Upper lobe of right lung (tissue), 1 donor: ENCODE measurements at places on chromosomes 7 and 10. TPM values are rescaled to one million over a fixed set of nuclear protein-coding genes. Genes with fewer than 3 reads are reported as not detected.

DNA sequence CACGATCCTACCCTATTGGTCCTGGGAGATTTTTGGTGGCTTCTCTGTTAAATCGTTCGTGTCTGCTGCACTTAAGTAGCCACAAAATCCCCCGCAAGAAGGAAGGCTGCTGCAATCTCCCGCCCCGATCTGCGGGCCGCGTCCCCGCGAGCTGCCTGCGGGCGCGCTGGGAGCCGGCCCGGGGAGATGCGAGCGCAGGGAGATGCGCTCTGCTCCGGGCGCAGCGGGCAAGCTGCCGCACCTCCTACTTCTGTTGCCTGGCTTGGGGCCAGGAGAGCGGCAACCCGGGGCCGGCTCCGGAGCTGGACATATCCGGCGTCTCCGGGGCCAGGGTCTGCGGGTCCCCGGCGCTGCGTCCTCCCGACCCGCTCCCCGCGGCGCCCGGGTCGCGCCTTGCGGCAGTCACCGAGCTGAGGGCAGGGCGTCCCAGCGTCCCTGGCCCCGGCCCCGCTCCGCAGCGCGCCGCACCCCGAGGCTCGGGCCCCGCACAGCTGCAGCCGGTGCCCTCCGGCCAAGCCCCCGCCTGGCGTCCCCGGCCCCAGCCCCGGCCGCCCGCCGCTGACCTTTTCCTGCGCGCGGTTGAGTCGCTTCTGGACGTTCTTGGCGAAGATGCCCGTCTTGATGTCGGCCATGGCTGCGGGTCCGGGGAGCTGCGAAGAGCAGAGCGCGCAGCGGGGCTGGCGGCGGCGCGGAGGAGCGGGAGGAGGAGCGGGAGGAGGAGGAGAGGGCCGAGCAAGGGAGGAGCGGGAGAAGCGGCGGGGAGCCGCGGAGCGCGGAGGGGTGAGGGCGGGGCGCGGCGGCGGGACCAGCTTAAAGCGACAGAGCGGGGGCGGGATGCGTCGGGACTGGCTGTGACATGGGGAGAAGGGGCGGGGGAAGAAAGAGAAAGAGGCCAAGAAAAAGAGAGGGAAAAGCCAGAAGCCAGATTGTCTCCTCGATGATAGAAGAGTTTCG lies at the start of gene AMPH:
Gene AMPH, minus strand, starts transcription at position 654 of the 954 bp plus-strand sequence. Its CDS starts 22 bp downstream, at position 632.
- DNase-seq = no peak
- H3K36me3 ChIP-seq = no peaks in the 10 kb centered on the region
- H3K27me3 ChIP-seq = peaks cover 43% of the 10 kb centered on the region
- no peak within 1 kb of the TSS for H3K27ac ChIP-seq

- no peak overlapping the region for H3K27ac ChIP-seq
- no peaks in the 10 kb centered on the region for H3K27me3 ChIP-seq
- H3K4me3 ChIP-seq = no peak overlapping the region
- no peaks in the 10 kb centered on the region for H3K4me1 ChIP-seq
- H3K36me3 ChIP-seq = no peaks in the 10 kb centered on the region
- DNase-seq = no peak
Observed at GRCh38 chr10:89129911-89130310, 77.2 kb downstream of the CH25H start.

DNA sequence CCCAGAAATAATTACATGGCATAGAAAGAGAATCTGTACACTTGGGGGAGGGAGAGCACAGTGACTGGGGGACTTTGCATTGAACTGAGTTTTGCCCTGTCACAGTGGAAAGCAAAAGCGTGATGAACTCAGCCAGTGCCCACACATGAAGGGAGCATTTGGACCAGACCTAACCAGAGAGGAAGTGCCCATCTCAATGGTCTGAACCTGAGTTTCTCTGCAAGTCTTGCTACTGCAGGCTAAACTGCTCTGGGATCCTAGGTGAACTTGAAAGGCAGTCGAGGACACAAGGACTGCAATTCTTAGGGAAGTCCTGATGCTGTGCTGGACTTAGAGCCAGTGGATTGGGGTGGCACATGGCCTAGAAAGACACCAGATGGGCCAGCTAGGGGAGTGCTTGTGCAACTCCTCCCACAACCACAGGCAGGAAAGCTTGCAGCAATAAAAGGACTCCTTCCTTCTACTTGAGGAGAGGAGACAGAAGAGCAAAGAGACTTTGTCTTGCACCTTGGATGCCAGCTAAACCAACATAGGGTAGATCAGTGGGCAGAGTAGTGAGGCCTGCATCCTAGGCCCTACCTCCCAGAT lies 259.0 kb downstream of the GRM8 start:
- no peaks in the 10 kb centered on the region for H3K4me1 ChIP-seq
- no peak overlapping the region for H3K27ac ChIP-seq
- no peak overlapping the region for H3K4me3 ChIP-seq
- H3K36me3 ChIP-seq = no peaks in the 10 kb centered on the region

BTBD16 gene
- 0.35 TPM for total RNA-seq

- no peaks in the 10 kb centered on the region for H3K27me3 ChIP-seq
- no peaks in the 10 kb centered on the region for H3K4me1 ChIP-seq
- H3K36me3 ChIP-seq = no peaks in the 10 kb centered on the region
- no peak overlapping the region for H3K27ac ChIP-seq
- DNase-seq = no peak
Observed at GRCh38 chr7:39527296-39527695, 38.9 kb upstream of the YAE1 start.

DNA sequence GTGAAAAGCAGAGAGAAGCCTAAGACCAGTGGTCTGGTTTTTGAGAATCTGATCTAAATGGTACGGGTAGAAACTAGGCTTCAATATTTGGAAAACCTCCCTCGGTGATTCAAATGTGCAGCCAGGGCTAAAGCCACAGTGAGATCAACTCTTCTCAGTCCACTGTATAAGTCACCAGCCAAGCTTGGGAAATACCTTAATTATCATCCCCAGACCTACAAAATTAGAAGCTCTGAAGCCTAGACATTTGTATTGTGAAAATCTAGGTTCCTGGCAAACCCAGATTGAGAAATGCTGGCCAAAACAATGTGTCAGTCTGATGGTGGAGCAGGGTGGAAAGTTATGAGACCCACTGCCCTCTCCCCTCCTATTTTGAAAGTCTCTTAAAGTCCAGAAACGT lies 131.7 kb downstream of the DGKI start:
- no peaks in the 10 kb centered on the region for H3K27me3 ChIP-seq
- no peak for DNase-seq
- H3K27ac ChIP-seq = no peak overlapping the region

DNA sequence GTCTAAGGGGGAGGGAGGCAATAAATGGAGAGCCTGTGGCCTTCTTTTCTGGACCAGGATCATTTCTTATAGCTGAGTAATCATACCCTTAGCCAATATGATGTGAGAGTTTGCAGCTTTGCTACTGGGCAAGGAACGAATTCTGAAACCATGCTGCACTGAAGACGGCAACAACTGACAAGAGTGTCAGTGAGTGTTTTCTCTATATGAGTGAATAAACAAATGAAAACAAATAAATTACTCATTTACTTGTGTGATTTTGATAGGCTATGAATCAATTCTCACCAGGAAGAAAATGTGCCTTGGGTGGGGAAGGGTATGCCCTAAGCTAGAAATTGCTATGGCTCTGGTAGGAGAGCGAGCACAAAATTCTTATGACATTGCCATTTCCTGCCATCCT lies 79.4 kb upstream of the LRRN3 start:
- no peaks in the 10 kb centered on the region for H3K36me3 ChIP-seq
- H3K4me3 ChIP-seq = no peak overlapping the region
- H3K27me3 ChIP-seq = no peaks in the 10 kb centered on the region
- H3K27ac ChIP-seq = no peak overlapping the region
- no peak for DNase-seq
- no peaks in the 10 kb centered on the region for H3K4me1 ChIP-seq

STAM gene
- total RNA-seq = 35.4 TPM

DNA sequence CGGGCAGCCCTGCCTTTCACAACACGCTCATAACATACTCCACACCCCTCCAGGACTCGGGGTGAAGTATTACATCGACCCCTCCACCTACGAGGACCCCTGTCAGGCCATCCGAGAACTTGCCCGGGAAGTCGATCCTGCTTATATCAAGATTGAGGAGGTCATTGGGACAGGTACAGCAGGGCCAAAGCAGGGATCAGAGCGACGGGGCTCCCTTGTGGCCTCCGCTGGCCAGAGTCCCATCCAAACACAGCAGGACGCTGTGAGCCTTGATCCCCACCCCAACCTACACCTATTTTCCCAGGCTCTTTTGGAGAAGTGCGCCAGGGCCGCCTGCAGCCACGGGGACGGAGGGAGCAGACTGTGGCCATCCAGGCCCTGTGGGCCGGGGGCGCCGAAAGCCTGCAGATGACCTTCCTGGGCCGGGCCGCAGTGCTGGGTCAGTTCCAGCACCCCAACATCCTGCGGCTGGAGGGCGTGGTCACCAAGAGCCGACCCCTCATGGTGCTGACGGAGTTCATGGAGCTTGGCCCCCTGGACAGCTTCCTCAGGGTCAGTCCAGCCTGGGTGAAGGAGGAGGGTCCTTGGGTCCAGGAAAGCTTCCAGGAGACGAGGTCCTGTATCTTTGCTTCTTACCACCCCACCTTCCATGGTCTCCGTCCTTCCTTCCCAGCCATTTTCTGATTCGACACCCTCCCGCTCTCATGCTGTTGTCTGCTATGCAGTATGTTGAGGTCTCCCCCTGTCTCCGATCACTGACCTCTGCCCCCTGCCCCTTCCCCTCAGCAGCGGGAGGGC lies 13.5 kb downstream of the EPHB6 start:
- H3K27me3 ChIP-seq = no peaks in the 10 kb centered on the region
- H3K4me3 ChIP-seq = no peak overlapping the region
- H3K4me1 ChIP-seq = no peaks in the 10 kb centered on the region
- H3K36me3 ChIP-seq = no peaks in the 10 kb centered on the region

DNA sequence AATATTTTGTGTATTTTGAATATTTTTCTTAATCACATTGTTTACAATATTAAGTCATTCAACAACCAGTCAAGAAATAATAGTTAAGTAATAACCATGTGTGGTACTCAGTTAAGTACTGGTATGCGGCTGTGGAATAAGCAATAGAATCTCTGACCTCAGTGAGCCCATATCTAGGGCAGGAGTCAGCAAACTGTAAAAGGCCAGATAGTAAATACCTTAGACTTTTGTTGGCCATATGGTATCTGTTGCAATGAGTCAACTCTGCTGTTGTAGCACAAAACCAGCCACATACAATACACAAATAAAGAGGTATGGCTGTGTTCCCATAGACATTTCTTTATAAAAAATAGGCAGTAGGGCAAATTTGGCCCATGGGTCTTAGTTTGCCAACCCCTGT lies 311.6 kb upstream of the SEMA3A start:
- no peak overlapping the region for H3K4me3 ChIP-seq
- H3K27ac ChIP-seq = no peak overlapping the region
- H3K4me1 ChIP-seq = no peaks in the 10 kb centered on the region
- DNase-seq = no peak
- H3K27me3 ChIP-seq = no peaks in the 10 kb centered on the region

ZMIZ2 gene
- 95.4 TPM for total RNA-seq

INA gene
- total RNA-seq = not detected

- DNase-seq = no peak
- H3K4me1 ChIP-seq = no peaks in the 10 kb centered on the region
Observed at GRCh38 chr10:15897287-15897686, 37.0 kb upstream of the MINDY3 start.

- peaks cover 18% of the 10 kb centered on the region for H3K27me3 ChIP-seq
- no peak for DNase-seq
- H3K4me1 ChIP-seq = no peaks in the 10 kb centered on the region
- H3K36me3 ChIP-seq = no peaks in the 10 kb centered on the region
- no peak overlapping the region for H3K4me3 ChIP-seq
- no peak overlapping the region for H3K27ac ChIP-seq
Observed at GRCh38 chr7:1715671-1716074, 45.6 kb downstream of the ELFN1 start.

- H3K36me3 ChIP-seq = no peaks in the 10 kb centered on the region
- no peak for DNase-seq
- no peak overlapping the region for H3K27ac ChIP-seq
- no peak overlapping the region for H3K4me3 ChIP-seq
Observed at GRCh38 chr10:120607016-120607709, 150.1 kb downstream of the PLPP4 start.
